PC-3 (cell line): ENCODE measurements at places on chromosomes 12 and 14. TPM values are rescaled to one million over a fixed set of nuclear protein-coding genes. Genes with fewer than 3 reads are reported as not detected.

SLIRP gene
- total RNA-seq: 904 and 934 TPM in 2 replicates

ABCC9 gene
- 0.23 and 0.33 TPM in 2 replicates for total RNA-seq

NRIP2 gene
- not detected in 2 replicates for total RNA-seq

IGF1 gene
- not detected in 2 replicates for total RNA-seq

OTX2 gene
- total RNA-seq: not detected in 2 replicates

SYT1 gene
- total RNA-seq: 0.12 and 0.51 TPM in 2 replicates

TMTC1 gene
- 5.8 TPM in 2 replicates for total RNA-seq

XRCC3 gene
- total RNA-seq: 61.3 and 80.3 TPM in 2 replicates

PPM1H gene
- 9.8 and 12.0 TPM in 2 replicates for total RNA-seq

NEMP1 gene
- total RNA-seq: 16.4 and 18.3 TPM in 2 replicates

MMP19 gene
- 0.04 and 0.17 TPM in 2 replicates for total RNA-seq

CCDC175 gene
- not detected in 2 replicates for total RNA-seq

APOLD1 gene
- total RNA-seq: 2.8 and 3.5 TPM in 2 replicates

PLEKHG3 gene
- total RNA-seq: 49.6 and 64.0 TPM in 2 replicates

HCAR1 gene
- total RNA-seq: 4.0 and 4.7 TPM in 2 replicates

PTGDR gene
- total RNA-seq: not detected in 2 replicates

RSRC2 gene
- 87.3 and 105 TPM in 2 replicates for total RNA-seq

SPIC gene
- not detected in 2 replicates for total RNA-seq

SLC5A8 gene
- not detected in 2 replicates for total RNA-seq

ACVRL1 gene
- total RNA-seq: 0.40 TPM in 1 of 2 replicates, not detected in the other

ZFP36L1 gene
- total RNA-seq: 63.1 and 79.7 TPM in 2 replicates

SERPINA12 gene
- total RNA-seq: not detected in 2 replicates

HNF1A gene
- total RNA-seq: not detected in 2 replicates

PLD4 gene
- 0.04 TPM in 1 of 2 replicates, not detected in the other for total RNA-seq

OAS2 gene
- total RNA-seq: 5.8 and 10.5 TPM in 2 replicates

ALDH1L2 gene
- total RNA-seq: 0.15 and 0.40 TPM in 2 replicates

AMDHD1 gene
- 0.80 and 1.5 TPM in 2 replicates for total RNA-seq

CIROP gene
- not detected in 2 replicates for total RNA-seq

P2RX7 gene
- total RNA-seq: 1.6 and 6.0 TPM in 2 replicates

CCDC177 gene
- total RNA-seq: not detected in 2 replicates

NEK9 gene
- 29.6 and 44.5 TPM in 2 replicates for total RNA-seq

METTL17 gene
- 83.0 and 99.0 TPM in 2 replicates for total RNA-seq

PMCH gene
- total RNA-seq: not detected in 2 replicates

PPFIA2 gene
- not detected in 2 replicates for total RNA-seq
